ENCODE measurements at places on chromosomes 2 and 18.

GRCh38 chr18:76678248-76678647, 144.1 kb upstream of the ZNF236 start:
- no peak for DNase-seq

DNA sequence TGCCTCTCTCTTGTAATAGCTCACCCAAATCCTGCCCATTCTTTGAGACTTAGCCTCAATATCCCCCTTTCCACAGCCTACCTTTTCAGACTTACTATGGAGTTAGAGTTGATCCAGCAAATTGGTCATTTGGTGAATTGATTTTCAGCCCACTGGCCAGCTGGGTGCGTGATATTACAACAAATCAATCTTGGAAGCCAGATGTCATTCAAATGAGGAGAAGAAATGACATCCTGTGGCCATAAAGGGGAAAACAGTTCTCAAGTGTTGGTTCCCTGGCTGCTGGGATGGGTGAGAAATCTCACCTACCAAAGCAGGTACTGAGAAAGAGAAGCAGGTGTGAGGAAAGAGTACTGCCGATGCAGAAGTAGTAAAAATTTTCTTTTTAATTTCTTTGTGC, 36.7 kb upstream of the FOXI3 start:
- no peak for DNase-seq

DNA sequence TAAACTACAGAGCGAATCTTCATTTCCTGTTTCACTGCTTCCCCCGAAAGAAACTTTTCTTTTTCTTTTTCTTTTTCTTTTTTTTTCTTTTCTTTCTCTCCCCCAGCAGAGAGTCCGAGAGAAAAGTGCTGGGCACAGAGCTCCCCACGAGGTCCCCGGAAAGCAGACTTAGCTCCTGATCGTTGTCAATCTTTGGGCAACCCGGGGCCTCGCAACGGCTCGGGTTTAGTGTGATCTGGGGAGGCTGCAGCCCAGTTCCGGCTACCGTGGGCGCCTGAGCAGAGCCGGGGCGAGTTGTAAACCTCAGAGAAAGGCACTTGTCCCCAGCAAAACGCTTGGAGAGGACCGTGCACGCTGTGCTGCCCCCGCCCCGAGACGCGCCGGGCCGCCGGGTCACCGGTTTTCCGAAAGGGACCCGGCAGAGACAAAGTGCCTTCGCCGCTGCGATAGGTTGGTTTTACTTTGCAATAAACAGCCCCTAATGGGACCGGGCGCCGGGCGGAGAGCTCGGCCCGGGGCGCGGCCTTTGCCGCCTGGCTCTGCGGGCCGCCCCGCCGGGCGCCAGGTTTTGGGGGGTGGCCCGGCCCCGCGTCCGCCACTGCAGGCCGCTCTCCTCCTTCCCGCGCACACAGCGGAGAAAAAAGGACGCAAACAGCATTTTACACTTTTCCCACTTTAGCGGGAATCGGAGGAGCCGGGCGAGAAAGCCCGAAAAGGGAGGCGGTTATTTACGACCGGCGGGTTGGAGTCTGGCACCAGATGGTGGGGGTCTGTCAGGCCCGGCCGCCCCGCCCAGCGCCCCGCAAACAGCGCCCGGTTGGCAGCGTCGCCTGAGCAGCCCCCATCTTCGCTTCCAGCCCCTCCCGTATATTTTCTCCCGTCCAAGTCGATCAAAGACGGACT, 136.0 kb downstream of the INSIG2 start:
- no peak for DNase-seq

GRCh38 chr2:136239079-136239685, 121.2 kb upstream of the CXCR4 start:
- DNase-seq = no peak

DNA sequence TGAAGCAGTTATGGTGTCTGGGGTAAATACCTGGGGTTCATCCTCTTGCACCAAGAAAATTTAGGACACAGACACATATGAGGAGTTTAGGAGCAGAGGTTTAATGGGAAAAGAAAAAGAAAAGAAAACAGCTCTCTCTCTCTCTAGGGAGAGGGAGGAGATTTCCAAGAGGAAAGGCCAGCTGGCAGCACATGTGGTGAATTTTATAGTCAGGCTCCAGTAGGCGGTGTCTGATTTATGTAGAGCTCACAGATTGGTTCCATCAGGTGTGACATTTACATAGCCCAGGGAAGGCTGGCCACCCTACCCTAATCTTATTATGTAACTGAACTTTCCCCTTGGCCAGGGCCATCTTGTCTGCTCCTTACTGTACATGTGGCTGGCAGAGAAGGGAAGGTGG, 297.5 kb upstream of the RGPD4 start:
- DNase-seq = peak; percentile 66

DNA sequence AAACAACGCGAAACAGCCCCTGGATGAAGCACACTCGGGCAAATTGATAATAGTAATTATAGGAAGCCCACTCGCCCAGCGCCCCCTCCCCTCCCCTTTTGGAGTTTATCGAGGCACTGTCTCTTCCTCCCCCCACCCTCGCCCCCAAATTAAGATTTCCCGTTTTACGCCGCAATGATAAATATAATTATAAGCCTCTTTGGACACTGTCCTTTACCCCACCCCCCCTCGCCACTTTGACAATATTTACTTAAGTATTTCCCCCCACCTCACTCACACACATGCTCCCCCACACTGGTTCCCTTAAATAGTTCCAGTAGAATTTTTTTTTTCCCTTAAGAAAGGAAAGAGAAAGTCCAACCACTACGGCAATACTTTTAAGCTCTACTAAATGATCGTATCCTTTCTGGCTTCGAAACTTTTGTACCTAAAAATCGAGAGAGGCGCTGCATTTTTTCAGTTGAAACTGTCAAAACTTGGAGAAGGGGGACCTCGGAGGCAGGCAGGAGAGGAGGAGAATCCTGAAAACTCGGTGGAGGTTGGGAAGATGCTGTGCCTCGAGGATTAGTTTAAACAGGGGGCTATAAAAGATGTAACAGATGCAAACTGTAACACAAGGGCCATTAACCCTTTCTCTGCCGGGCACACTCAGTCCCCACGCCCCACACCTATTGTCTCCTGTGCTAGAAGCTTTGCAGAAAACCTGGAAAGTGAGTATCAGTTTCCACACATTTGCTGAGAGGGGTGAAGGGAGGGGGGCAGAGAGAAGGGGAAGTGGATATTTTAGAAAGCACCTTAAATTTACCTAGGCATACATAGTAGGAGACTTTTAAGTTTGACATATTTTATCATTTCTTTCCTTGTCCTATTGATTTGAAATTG, 1.8 kb downstream of the ZEB2 start:
- DNase-seq = no peak

GRCh38 chr2:147607379-147607778, 237.4 kb upstream of the ACVR2A start:
- DNase-seq = no peak

- DNase-seq = no peak
These were observed 77.2 kb upstream of the HPCAL1 start for GRCh38 chr2:10225291-10226037.

GRCh38 chr2:182463760-182464159, 36.9 kb upstream of the PDE1A start:
- DNase-seq = no peak

DNA sequence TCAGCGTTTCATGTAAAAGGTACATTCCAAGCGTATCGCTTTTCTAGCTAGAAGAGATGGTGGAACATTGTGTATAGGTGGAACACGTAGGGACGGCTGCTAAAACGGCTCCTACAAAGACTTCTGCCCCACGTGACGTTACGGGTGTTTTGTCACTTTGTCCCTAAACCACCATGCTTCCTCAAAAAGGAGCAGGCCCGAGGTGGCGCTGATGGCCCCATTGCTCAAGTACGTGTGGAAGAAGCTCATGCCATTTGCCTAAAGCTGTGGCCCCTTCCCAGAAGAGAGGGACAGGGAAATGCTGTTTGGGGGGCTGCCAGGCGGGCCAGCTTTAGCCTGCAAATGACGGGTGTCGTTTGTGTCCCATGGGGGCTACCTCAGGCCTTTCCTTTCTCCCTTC, 72.7 kb downstream of the TMEM247 start:
- no peak for DNase-seq

GRCh38 chr2:216070195-216070594, 11.4 kb downstream of the PECR start:
- no peak for DNase-seq

GRCh38 chr2:46198164-46198883, 98.9 kb upstream of the EPAS1 start:
- DNase-seq = no peak

- no peak for DNase-seq
These were observed 33.4 kb upstream of the OLA1 start for GRCh38 chr2:174281736-174282135.

- DNase-seq = no peak
These were observed 111.4 kb downstream of the NBAS start for GRCh38 chr2:15449556-15450236.

DNA sequence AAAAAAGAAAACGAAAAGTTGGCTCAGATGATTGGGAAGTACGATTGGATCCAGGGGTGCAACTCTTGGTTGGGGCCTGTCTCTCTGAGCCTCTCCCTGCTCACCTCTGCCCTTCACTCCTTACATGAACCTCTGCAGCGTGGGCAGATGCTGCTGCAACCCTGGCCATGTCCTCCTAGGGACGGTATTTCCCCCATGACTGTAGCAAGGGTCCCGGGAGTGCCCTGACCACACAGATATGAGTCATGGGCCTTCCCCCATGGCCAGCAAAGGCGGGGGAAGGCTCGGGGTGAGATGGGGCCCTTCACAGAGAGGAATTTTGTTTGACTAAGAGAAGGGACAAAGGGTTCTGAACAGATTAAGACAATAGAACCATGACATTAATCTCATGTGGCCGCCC, 129.0 kb downstream of the NCK2 start:
- DNase-seq = no peak

Measured in NCI-H2029 treated with DMSO at 0.1 percent for 48 hours (cell line).